ENCODE measurements at places on chromosomes 2 and 18. TPM values are rescaled to one million over a fixed set of nuclear protein-coding genes. Genes with fewer than 3 reads are reported as not detected.

DNA sequence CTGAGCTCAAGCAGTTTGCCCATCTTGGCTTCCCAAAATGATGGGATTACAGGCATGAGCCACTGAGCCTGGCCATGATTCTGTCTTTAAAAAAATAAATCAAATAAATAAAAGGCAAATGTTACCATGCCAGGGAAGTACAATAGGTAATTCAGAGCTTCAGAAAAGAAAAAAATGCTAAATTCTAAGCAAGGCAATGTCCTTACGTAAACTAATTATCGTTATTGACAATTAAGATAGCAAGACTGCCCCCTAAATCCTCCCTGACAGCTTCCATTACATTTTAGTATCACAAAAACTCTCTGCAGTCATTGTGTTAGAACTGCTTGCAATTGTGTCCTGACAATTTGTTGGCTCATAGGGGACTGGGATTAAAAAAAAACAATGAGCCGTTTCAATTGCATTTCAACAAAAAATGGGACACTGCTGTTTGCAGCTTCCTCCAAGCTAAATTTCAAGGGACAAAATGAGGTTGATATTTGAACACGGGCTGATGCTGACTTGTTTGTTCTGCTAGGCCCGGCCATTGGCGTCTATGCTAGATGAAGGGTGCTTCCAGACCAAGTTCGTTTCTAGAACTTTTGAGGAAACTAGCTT lies 88.9 kb downstream of the MOGAT1 start:
- DNase-seq = no peak

ITGA6 gene
- total RNA-seq = 20.4 TPM

GRCh38 chr2:100941646-100942240 lies 60.3 kb upstream of the RPL31 start:
- DNase-seq = no peak

GRCh38 chr2:441258-442022 lies 153.5 kb upstream of the ALKAL2 start:
- no peak for DNase-seq

- DNase-seq = no peak
Measured at GRCh38 chr18:36697905-36698304, 130.9 kb downstream of the TPGS2 start.

DNA sequence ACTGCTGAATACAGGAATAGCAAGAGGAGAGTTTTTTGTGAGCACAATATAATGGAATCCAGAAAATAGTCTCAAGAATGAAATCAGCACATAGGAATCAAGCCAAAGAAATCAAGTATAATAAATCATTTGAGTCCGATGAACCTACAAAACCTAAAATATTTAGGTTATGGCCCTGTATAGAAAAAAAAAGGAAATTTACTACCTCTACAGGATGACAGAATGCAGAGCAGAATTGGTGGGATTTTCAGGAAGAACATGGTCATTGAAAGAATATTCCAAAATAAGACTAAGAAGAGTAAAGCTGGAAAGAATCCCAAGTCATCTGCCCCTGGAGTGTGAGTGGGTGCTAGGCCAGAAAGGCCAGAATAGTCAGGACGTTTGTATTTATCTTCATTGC lies 1041.2 kb upstream of the CDH2 start:
- no peak for DNase-seq

DNA sequence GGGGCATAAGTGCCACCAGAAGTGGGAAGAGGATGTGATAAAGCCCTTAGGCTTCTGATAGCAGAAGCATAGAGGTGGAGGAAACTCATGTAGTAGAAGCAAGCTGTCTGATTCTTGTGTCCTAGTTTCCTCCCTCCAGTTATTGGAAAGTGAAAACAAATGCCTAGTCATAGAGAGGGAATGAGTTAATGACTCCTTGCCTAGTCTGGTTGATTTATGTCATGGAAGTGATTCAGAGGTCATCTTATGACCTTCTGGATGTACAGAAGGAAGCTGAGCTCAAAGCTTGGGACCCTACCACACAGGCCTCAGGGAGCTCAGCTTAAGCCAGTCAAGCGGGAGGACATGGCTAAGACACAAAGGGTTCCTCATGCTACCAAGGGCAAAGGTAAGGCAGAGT lies 232.2 kb downstream of the THSD7B start:
- DNase-seq = no peak

CFAP210 gene
- not detected for total RNA-seq

GRCh38 chr2:228675646-228676045 lies 494.2 kb upstream of the SPHKAP start:
- DNase-seq = peak; percentile 68

ALPG gene
- not detected for total RNA-seq

CDH2 gene
- total RNA-seq = 7.7 TPM

DNA sequence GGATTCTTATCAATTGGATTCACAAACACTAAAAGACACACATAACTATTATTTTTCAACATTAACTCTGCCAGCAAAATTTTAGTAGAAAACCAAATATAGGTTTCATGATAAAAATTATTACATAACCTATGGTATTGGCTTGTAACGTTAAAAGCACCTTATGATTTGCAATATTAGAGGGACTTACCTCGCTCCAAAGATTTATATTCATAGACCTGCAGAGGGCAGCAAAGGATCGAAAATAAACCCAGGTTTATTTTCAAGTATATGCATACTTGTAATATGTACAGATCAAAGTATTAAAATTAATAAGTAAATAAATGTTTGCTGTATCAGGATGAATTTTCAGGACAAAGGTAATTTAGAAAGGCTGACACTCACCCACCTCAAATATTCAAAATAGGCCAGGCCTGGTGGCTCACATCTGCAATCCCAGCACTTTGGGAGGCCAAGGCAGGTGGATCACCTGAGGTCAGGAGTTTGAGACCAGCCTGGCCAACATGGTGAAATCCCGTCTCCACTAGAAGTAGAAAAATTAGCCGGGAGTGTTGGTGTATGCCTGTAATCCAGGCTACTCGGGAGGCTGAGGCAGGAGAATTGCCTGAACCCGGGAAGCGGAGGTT lies 45.3 kb downstream of the LRPPRC start:
- DNase-seq = peak; percentile 74

DNA sequence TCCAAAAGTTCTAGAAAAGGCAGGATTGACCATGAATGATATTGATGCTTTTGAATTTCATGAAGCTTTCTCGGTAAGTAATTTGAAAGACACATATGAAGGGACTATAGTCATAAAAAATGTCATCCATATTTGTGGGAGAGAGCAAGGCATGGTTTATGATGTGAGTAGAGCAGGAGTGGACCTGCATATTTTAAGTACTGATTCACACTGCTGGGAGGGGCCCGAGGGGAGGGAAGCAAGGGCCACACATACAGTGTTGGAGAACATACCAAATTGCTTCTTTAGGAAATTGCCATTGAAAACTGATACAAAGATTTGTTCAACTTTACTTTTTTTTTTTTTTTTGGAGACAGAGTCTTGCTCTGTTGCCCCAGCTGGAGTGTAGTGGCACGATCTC lies 39.4 kb downstream of the HADHB start:
- no peak for DNase-seq

GRCh38 chr2:136242100-136242499 lies 124.2 kb upstream of the CXCR4 start:
- DNase-seq = no peak

GRCh38 chr18:31877900-31878299 lies 65.0 kb downstream of the TRAPPC8 start:
- DNase-seq = no peak

PLEK gene
- 2.6 TPM for total RNA-seq

DNA sequence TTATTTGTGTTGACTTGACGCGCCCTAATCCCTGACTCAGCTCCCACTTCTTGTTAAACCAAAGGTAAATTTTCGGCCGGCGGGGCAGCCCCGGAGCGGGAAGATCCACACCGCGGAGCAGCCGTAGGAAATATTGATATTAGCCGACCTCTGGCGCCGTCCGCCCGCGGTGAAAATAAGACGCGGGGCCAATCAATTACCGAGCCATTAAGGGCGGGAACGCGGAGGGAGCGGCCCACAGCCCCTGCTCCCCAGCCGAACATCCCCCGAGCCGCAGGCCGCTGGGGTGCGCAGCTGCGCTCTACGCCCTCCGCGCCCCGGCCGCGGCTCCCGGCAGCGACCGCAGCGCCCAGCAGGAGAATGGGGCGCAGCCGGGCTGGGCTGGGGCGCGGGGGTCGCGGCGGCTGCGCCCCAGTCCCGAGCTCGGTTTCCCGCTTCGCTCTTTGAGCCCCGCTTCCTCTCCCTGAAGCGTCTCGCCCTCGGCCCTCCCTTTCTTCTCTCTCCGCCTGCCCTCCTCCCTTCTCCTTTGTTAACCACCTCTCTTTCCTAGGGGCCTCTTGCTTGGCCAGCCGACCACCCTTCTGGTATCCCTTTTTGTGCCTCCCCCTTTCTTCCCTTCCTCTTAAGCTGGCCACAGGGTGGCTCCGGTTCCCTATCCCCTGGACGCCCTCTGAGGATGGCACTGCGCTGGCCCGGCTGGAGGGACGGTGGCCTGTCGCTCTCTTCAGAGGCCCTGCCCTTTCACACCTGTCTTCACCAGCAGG lies 40.9 kb downstream of the CELF4 start:
- no peak for DNase-seq

CCDC74A gene
- not detected for total RNA-seq

REG1A gene
- total RNA-seq = 1,175 TPM

GRCh38 chr2:74749432-74749831 lies 84.5 kb upstream of the HK2 start:
- DNase-seq = no peak

STEAP3 gene
- total RNA-seq = 45.1 TPM

NT5DC4 gene
- total RNA-seq = not detected

DNA sequence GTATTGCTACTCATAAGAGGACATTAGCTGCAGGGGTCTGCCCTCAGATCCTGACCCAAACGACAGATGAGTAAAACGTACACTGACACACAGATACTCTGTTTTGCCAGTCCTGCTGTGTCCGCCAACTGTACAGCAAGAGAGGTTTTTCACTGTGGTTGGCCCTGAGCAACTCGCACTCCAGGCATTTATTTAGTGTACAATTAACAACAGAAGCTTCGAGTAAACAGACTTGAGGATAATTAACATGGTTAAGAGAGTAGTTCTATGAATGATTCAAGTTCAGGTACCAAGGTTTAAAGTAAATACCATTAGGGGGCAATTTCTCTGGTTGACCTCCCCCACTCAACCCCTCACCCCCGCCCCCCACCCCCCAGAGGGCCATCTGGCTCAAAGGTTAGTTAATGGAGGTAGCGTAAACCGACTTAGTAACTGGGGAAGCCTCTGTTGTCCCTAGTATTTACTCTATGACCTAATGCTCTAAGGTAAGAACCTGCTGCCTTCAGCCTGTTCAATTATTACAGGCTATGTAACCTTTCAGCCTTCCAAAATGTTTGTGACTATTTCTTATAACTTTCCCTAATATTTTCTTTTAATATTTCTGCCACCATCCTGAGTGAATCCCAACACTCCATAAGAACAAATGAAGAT lies 103.9 kb upstream of the XIRP2 start:
- DNase-seq = peak; percentile 11

DNA sequence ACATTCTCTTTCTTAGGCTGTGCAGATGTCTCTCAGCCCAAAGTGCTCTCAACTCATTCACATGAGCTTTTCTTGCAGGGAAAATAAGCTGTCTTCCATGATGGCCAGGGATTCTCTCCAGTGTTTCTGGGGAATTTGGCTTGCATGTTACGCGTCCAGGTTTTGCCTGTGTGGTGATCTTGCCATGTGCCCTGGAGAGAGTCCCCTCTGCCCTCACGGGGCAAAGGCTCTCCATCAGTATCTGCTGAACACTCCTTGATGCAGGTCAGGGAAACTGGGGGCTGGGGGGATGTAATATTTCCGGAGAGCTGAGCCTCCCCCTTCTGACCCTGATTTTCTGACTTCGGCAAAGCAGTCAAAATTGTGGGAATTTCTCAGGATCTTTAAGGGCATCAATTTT lies 87.6 kb downstream of the ACKR3 start:
- no peak for DNase-seq
